ENCODE measurements at places on chromosomes 4 and X. TPM values are rescaled to one million over a fixed set of nuclear protein-coding genes. Genes with fewer than 3 reads are reported as not detected.

Gene FTHL17
- not detected for total RNA-seq

Gene DMRTC1
- not detected for total RNA-seq

Gene PAGE2
- total RNA-seq = not detected

Gene SOWAHB
- 28.2 TPM for total RNA-seq

Gene PABPC5
- total RNA-seq = 0.24 TPM

Gene LANCL3
- 0.21 TPM for total RNA-seq

Gene MAGEB2
- total RNA-seq = not detected

Gene MAGEA2
- total RNA-seq = not detected
